ENCODE measurements at places on chromosomes 7 and 10. TPM values are rescaled to one million over a fixed set of nuclear protein-coding genes. Genes with fewer than 3 reads are reported as not detected.

The PNLIPRP1 gene
- not detected for total RNA-seq

The SPDYE16 gene
- total RNA-seq, result not detected

The NUTM2D gene
- 3.7 TPM for total RNA-seq

The GJD4 gene
- total RNA-seq, result not detected

- no peak for DNase-seq
Measured at GRCh38 chr7:901388-902154, 25.2 kb downstream of the GET4 start.

DNA sequence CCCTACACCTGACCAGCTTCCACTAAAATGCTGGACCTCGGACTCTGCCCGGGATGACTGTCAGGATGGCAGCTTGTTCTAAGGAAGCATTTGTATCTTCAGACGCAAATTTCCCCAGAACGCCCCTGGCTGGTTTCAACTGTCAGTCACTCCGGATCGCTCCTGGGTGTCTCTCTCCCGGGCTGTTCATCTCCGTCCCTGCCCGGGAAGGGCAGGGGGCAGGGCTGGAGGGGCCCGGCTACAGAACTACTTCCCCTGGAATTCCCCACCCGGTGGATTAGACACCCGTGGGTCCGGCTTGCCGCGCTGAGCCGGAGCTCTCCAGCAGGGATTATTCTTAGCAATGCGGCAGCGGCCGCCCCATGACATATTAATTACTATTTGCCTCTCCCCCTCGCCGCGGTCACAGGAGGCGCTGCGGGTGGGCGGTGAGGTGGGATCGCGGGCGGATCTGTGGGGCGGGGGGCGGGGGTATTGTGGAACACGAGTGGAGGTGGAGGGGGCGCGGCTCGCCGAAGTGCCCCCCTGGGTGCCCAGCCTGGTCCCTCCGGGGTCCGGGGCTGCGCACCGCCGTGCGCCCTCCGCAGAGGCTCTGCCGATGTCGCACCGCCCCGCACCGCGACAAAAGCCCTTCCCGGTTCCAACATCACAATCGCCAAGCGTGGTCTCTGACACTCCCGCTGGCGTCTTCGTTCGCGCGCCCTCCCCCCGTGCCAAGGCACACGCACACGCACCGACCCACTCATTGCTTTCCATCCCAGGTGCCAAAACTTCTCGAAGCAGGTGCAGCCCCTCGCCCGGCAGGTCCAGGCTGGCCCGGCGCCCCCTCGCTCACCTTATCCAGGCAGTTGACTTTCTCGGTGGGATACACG, 276.1 kb upstream of the NEBL start:
- DNase-seq, result no peak

DNA sequence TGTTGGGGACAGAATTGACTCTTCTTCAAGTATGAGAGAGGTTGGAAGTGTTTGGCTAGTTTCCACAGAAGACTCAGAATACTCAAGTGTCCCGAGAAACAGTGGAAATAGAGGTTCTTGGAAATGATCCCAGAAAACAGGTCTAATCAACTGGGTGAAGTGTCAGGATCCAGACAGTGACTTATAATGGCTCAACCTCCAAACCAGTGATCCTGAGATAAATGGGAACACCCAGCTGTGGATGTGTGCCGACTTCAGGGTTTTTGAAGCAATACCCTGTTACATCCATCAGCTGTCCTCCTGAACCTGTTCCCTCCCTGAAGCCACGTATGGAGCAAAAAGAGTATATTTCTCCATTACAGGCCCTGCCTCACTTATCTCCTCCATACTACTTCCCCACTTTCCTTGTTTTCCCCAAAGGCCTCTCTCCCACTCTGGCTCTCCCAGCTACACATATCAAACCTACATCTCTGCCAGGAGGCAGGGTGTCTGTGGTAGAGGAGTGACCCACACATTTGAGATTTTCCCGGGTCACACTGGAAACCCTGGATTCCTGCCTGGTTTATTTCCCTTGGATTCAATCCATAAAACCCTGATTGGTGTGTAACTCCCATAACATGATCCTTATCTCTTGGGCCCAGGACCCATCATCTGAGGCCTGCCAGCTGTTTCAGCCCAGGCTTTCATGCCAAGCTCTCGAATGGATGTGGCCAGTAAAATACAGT, 17.6 kb upstream of the ELOVL3 start:
- no peak for DNase-seq

DNA sequence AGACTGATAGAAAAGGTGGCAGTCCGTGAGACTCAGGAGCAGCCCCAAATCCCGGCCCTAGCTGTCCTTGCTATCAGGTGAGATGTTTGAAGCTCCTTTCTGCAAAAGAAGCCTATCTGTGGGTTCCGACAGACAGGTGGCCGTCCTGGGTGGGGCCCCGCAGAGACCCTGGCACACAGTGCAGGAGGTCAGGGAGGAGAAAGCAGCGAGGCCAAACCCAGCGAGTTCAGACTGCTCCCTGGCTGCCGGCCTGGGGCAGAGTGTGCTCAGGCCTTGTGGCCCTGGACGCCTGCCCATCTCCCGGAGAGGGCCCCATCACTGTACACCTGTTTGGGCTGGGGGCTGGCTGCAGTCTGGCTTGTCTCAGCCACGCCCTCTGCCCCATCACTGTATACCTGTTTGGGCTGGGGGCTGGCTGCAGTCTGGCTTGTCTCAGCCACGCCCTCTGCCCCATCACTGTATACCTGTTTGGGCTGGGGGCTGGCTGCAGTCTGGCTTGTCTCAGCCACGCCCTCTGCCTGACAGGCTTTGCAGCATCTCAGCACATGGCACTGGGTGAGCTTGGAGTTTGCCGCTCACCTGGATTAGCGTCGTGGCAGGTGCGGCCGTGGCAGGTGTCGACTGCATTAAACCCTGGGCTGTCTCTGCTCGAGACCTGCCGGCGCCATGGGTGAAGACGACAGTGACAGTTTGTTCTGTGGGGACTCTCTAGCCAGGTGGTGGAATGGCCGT, 11.8 kb upstream of the PRKAR1B start:
- DNase-seq, result no peak

- no peak for DNase-seq
Measured at GRCh38 chr10:64515970-64516699, 994.9 kb downstream of the REEP3 start.

DNA sequence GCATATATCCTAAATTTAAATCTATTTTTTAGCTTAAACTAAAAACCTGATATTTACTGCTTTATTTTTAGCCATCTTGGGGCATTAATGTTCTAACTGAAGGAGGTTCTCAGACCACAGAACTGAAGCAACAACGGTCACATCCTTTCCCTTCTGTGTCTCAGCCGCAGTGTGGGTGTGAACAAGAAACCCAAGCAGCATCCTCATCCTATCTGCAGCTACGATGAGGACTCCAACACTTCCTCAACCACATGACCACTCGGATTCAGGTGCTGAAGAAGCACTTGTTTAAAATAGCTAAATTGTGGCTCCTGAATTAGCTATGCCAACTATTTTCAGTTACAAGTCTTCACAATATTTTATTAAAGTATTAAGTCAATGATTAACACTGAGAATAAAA, 5.3 kb downstream of the ESYT2 start:
- no peak for DNase-seq

All from vagina (tissue), 2 donors.